ENCODE measurements at places on chromosomes 4 and X.

- DNase-seq: peak; percentile 86
Observed at GRCh38 chrX:53093177-53093655, 726 bp upstream of the KANTR start.

DNA sequence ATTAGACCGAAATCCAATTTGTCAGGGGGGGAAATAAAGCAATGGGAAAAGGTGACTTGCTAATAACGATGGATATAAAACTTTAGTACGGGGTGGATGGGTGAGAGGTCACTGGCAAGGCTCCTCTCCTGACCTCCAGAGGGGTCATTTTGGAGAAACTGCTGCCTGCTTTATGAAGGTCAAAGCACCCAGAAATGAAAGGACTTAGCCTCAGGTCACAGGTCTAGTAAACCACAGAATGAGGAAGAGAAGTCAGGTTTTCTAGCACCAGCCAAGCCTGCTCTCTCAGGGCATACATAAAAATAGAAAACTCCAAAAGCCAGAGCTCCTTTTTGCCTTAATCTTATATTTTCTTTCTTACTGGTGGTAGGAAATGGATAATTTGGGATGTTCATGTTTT is 134.2 kb downstream of the SHROOM3 start:
- DNase-seq: no peak

DNA sequence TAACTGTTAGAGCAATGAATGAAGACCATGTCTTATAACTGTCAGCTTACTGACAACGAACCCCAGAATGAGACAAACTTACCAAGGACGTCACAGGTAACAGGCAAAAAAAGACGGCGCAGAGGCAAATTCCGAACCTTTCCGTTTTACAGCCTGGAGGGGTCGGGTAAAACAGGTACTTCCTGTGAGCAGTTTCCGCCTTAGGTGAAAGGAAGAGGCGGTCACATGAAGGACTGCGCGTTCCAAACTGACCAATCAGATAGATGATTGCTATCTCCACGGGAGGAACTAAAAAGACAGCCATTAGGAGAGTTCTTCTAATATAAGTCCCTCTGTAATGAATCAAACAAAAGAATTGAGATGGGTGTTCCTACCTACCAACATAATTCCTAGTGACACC is at the start of gene COX7B2:
TSS of gene COX7B2 (minus strand) at position 168 of the 400 bp plus-strand sequence. CDS start 174,053 bp downstream, outside the sequence.
- DNase-seq: no peak

DNA sequence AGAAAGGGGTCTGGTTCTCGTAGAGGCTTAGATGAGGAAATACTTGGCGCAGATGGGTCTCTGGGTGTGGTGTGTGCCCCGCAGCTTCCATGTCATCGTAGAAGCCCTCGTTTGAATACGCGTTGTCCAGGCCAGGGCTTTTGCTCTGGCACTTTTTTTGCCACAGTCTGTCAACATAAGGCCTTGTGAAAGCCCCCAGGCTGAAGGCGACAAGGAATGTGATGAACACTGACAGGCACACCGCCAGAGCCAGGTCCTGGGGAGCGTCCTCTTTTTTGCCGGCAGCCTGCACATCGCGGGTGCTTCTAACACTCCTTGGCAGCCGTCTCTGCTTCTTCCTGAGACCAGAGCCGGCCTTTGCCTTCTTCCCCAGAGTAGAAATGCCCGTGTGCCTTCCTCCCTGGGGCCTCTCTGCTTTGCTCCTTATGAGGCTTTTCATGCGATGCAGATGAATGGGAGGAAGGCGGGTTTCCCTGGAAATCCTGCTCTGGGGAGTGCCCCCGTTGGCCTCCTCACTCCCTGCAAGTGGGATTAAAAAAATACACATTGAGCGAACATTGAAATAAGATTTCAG is 24.4 kb downstream of the LRRC66 start:
- no peak for DNase-seq

DNA sequence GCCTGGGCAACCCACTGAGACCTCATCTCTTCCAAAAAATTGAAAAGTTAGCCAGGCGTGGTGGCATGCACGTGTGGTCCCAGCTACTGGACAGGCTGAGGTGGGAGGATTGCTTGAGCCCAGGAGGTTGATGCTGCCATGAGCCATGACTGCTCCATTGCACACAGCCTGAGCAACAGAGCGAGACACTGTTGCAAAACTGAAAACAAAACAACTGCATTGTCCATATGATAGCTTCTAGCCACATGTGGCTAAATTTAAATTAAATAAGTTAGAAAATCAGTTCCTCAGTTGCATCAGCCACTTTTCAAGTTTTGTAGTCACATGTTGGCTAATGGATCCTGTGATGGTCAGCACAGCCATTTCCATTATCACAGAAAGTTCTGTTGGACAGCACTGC is 67.9 kb downstream of the GAB1 start:
- DNase-seq: no peak

DNA sequence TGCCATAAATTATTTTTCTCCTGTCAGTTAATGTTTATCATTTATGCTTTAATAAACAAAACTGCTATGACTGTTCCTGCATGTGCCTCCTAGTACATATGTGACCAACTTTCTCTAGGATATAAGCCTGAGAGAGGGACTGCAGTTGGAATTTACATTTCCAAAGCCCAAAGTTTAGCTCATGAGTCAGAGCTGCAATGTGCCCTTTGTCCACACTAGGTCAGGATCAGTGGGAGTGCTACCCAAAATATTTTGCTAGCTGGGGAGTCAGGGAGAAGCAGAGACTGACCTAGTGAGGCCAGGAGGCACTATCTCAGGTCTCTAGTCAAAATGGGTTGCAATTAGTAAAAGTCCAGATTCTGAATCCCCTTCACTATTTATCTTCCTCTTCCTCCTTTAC is 92.7 kb downstream of the AR start:
- DNase-seq: no peak

GRCh38 chr4:25233737-25234389 is at the start of gene PI4K2B:
Gene PI4K2B, plus strand, starts transcription at chr4:25234033. Its CDS starts 131 bp downstream, at chr4:25234164.
- DNase-seq: peak; percentile 93

DNA sequence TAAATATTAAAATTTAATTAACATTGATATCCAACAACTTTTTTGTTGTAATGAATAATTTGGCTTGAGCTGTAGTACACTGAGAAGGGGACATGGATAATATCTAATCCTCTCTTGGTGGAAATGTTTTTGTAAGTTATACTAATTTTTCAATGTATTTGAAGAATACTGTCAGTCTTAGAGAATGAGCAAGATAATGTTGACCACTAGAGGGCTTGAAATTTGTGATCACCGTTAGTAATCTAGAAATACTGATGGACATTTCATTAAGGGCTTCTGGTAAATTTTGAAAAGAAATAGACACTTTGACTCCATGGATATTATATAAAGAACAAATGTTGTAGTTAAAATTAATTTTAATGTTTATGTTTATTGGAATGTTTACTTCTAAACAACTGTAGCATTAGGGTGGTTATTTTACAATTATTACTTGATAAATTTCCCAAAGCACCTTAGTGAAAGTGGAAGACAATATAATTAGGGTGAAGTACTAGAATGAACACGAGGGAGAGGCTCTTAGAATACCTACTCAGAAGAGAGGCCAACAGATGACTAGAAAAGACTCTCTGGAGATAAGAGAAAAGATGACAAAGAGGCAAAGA is 20.0 kb upstream of the CAMK2D start:
- DNase-seq: peak; percentile 67

DNA sequence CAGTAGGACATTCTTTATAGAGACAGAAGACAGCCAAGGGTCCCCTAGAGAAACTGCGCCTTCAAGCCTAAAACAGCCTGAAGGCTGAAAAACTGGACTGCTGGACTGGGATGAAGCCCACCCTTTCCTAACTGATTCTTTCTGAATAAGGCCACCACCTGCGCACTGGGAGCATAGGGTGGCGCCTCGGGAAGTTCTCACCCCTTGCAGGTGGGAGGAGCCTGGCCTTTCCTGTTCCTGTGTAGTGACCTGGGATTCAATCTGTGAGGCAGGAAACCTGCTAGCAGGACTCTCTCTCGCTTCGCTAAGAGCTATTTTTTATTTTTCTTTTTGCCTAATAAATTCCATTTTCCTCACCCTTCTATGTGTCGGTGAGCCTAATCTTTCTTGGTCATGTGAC is 61.8 kb upstream of the KLHL13 start:
- DNase-seq: no peak

GRCh38 chr4:10620935-10621488 is 63.6 kb downstream of the CLNK start:
- DNase-seq: no peak

DNA sequence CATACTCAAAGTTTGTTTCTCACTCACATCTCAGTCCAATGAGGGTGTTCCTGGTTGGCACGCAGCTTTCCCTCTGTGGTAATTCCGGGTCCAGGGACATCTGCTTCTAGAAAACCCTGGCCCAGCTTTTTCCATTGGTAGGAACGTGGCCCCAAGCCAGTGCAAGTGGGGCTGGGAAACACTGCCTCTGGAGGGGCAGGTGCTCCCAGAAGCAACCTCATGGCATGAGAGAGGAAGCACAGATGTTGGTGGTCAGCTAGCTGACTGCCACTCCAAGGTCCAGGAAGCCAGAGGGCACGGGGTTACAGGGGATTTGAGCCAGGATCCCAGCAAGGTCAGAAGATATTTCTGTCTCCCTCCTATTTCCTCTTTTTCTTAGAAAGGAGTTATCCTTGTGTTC is 47.5 kb downstream of the DCTD start:
- DNase-seq: peak; percentile 23

DNA sequence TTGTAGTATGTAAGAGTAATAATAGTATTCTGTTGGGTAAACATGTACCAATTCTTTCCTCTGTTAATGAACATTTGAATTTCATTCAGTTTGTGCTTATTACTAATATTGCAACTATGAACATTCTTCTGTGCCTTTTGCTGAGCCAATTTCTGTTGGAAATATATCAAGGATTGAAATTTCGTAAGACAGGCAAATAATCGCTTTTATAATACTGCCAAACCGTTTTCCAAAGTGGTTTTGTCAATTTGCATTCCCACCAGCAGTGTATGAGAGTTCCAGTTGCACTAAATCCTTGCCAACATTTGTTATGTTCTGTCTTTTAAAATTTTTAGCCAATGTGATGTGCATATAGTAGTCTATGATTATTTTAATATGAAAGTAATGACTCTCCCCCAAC is 38.6 kb downstream of the MAGEB17 start:
- DNase-seq: no peak

DNA sequence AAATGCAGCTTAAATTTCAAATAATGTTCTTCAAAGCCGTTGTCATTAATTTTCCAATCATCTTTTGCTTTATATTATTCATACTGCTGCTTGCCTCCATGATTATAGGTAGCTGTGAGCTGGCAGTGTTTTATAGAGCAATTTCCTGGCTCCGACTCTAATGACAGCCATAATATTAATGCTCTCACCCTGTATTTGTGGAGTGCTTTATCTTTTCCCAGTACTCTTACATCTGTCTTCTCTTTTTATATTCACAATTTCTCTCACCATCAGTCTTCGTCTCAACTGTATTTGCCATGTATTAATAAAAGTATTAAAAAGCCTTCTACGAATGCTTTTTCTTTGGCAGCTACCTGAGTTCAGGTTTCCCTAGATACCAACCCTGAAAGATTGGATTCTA is 21.0 kb downstream of the ATXN3L start:
- no peak for DNase-seq

DNA sequence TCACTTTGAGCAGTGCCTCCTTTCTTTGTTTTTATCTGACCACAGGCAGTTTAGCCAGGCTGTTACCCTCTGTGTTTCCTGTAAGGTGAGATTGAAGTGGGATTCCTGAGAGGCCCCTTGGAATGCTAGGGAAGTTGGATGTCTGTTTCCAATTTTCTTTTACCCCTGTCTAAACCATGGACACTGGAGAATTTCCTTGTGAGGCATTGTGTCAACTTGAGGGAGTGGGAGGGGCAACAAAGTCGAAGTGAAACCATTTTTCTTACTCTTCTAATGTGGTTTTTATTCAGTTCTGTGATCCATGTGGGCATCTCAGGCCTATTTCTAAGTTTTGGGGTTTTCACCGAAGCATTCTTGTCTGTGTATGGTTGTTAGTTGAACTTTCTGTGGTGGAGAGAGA is 296.1 kb upstream of the UGT8 start:
- DNase-seq: no peak

DNA sequence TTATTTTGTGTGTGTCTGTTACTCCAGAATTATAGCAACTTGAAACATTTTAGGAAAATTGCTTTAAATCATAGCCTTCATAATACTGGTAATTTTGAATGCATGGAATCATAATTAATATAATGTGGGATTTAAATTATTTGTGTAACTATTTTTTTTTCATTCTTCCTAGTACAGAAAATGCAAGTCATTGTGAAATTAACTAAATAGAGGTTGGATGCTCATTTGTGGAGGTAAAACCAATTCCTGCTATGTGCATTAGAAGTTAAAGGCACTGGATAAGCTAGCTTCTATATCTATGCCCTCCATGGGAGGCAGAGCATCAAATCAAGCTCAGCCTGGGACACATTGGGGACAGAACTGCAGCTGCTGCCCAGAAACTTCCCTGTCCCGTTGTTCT is 1048.5 kb upstream of the PABPC4L start:
- no peak for DNase-seq

GRCh38 chr4:53541577-53542206 is 49.6 kb downstream of the LNX1 start:
- peak; percentile 81 for DNase-seq

DNA sequence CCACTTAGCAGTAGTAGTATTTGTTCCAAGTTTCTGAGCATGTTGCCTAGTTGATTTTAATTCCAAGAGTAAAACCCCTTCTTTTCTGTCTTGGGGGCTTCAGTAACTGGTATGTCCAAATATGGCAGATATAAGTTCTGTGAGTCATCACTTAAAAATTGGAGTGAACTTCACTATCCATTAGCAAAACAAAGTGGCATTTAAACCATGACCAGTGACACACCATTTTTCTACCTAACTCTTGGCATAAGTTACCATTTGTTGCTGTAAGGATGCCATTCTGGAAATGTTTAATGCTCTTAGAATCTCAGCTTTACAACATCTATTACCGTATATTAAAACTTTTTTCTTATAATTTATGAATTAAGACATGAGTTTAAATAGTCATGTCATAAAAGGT is 102.0 kb downstream of the CBR4 start:
- DNase-seq: no peak

All from dermis blood vessel endothelial cell (primary cell).